ENCODE measurements at places on chromosomes 3 and 15.

DNA sequence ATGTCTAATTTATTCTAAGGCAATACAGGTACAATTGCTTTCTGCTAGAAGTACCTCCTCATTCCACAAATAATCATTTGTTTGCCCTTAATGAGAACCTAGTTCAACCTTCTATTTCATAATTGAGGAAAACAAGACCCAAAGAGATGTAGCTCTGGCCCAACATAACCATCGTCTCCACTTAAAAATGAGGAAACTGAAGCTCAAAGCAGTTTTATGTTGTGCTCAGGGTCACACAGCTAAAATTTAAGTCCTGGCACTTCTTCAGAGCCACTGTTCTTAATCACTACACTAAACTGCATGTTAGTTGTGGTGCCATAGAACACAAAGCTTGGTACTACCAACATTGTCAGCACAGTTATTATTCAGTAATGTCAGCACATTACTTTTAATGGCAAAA lies 108.0 kb downstream of the SERPINI1 start:
- DNase-seq: no peak

GRCh38 chr3:172061724-172062184 lies 22.4 kb downstream of the FNDC3B start:
- DNase-seq: no peak

DNA sequence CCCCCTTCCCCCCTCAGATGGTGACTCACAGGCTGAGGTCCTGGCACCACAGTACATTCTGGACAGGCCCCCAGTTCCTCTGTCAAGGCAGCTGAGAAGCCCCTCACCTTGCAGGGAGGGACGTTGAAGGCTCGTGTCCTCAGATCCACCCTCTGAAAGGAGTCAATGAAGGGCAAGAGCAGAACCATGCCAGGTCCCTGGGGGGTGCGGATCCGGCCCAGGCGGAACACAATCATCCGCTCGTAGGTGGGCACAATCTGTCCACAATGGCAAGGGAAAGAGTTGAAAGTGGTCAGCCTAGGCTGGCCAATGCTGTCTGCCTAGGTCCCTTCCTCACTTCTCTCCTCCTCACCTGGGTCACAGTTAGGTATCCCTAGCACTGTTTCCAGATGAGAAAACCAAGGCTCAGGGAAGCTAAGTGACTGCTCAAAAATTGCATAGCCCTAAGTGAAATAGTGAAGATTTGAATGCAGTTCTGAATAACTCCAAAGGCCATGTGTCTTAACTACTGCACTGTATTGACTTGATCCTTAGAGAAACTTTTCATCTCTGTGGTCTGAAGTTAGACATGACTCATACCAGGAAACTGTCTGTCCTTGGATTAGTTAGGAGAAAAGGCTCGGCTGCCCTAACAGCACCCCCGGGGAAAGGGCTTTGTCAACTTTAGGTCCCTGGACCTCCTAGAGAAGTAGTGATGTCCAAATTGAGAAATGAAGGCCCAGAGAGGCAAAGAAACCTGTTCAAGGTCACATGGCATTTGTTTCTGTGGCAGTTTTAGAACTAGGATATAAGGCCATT lies 2.9 kb downstream of the STOML1 start:
- no peak for DNase-seq

DNA sequence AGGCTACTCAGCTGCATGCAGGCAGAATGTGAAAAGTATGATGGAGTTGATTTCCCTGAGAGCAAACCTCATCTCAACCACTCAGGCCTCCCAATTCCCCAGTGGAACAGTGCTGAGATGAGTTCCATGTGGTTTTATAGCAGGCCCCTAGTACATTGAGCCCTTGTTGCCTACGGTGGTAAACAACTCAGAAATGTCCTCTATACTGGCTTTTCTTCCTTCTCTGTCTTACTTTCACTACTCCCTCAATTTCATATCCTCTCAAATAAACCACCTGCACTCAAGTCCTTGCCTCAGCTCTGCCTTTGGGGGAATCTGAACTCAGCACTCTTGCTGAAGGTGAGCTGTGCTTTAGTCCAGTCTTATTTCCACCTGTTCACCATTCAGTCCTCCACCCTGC lies 399.9 kb downstream of the PDCD6IP start:
- no peak for DNase-seq

GRCh38 chr3:107421170-107421792 lies 44.0 kb downstream of the CCDC54 start:
- peak; percentile 94 for DNase-seq

DNA sequence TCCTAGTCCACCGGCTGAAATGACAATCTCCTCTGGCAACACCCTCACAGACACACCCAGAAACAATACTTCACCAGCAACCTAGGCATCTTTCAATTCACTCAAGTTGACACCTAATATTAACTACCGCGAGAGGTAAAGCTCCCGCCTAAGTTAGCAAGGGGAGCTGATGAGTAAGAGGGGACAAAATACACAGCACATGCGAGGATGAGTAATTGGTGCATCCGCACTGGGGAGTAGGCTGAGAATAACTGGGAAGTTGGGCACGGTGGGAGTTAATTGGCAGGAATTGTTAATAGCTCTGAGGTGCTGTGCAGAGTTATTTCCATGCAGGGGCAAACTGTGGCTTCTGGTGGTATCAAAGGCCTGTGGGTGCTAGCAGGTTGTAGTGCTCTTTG lies 14.5 kb upstream of the PLD1 start:
- DNase-seq: no peak

DNA sequence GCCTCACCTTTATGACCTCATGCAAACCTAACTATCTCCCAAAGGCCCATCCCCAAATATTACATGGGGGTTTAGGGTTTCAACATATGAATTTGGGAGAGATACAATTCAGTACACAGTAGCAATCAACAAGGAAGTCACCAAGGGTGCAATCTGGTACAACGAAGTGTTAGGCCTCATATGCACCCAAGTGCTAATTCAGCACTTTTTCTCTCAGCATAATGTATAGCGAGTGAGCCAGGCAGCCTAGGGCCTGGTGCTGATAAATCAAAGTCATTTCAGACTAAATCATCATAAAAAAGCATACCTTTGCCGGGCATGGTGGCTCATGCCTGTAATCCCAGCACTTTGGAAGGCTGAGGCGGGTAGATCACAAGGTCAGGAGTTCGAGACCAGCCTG lies 11.7 kb upstream of the KBTBD8 start:
- no peak for DNase-seq

DNA sequence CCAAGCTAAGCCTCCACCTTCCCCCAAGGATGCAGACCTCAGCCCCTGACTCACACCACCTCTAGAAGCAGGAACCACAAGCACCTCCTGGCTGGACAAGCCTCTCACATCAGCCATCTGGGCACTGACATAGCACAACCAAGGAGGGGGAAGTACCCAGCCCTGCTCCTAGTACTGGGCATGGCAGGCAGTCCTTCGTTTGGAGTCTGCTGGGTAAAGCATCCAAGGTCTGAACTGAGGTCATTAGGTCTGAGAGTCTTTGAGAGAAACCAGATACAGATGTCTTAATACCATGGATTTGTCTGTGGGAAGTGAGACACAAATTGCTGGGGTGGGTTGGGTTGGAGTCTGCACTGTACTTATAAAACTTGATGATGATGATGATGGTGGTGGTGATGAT lies 61.8 kb downstream of the CCDC33 start:
- DNase-seq: no peak

- DNase-seq: no peak
Observed at GRCh38 chr3:50068134-50068533, 20.6 kb upstream of the RBM5 start.

DNA sequence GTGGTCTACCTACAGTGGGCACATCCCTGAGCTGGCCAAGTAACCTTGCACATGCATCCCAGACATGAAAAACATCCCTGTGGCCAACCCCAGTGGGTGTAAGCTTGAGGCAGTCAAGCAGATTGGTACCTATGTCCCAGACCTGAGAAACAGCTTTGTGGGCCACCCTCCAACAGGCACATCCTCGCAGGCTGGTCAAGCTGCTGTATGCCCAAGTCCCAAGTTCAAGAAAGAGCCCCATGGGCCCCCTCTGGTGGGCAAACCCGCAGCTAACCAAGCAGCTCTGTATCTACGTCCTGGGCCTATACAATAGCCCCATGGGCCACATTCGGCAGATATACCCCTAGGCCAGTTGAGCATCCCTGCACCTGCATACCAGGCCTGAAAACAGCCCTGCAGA lies 186.3 kb upstream of the GPR149 start:
- no peak for DNase-seq

- no peak for DNase-seq
Observed at GRCh38 chr3:42300013-42300412, 34.0 kb upstream of the CCK start.

DNA sequence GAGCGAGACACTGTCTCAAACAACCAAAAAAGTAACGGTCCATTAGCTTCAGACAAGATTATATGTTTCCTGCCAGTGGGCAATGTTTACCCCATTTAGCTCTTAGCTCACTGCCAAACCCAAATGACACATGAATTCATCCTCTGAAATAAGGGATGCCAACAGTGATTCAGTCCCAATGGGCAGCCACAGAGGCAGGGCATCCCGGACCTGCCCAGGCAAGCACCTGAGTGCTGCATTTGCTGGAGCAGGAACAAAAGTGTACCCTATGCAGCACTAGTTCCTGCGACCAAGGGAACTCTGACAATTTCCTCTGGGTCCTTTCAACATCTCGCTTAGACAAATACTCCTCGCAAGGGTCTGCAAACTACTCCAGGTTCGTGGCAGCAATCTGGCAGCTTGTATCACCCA lies 8.0 kb downstream of the IP6K2 start:
- DNase-seq: no peak

GRCh38 chr3:38347421-38348200 lies 1.0 kb downstream of the XYLB start:
- DNase-seq: no peak

GRCh38 chr3:12983319-12983718 lies 89.9 kb downstream of the IQSEC1 start:
- DNase-seq: no peak

DNA sequence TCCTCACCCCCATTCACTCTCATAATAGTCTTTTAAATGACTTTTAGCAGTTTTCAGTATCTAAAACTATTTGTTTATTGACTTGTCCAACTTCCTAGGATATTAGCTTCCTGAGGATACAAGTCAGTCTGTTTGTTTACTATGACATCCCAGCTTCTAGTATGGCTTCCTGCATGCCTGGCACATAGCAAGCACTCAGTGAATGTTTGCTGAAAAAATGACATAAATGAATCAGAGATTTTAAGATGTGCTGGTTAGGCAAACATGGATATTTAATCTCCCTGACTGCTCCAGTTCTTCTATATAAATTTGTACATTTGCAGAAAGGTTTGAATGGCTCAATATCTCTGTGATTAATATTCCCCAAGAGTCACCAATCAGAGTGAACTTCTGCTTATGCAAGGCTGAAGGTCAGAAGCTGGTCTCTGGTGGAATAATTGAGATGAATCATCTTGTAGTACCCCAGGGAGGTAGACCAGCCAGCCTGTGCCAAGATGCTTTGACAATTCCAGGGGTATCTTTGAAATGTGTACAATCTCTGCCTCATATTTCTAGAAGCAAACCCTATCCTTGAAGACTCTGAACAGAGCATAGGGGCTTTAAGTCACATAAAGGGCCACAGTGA lies 219.0 kb upstream of the LMCD1 start:
- no peak for DNase-seq

- no peak for DNase-seq
Observed at GRCh38 chr3:194503081-194503531, 16.3 kb upstream of the ATP13A3 start.

GRCh38 chr15:38888701-38889221 lies 324.1 kb upstream of the RASGRP1 start:
- no peak for DNase-seq

DNA sequence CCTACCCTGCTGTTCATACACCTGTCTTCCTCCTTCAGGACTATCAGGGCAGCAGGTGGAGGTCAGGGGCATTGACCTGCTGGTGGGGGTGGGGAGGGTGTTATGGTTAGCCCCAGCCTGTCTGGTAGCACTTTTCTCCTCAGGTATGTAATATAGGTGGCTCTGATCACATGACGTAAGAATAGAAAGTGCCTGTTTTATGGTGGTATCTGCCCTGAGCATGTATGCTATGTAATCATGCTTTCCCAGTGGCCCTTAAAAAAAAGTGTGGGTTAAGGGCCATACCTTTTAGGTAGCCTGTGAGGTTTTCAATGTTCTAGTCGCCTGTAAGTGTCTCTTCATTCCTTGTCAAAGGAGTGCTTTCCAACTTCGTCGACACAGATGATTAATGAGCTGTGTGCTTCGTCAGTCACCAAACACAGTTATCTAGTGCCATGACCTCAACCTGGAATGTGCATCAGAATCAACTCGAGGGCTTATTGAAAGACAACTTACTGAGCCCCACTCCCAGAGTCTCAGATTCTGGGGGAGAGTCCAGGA lies 86.3 kb downstream of the KLHL25 start:
- DNase-seq: no peak

DNA sequence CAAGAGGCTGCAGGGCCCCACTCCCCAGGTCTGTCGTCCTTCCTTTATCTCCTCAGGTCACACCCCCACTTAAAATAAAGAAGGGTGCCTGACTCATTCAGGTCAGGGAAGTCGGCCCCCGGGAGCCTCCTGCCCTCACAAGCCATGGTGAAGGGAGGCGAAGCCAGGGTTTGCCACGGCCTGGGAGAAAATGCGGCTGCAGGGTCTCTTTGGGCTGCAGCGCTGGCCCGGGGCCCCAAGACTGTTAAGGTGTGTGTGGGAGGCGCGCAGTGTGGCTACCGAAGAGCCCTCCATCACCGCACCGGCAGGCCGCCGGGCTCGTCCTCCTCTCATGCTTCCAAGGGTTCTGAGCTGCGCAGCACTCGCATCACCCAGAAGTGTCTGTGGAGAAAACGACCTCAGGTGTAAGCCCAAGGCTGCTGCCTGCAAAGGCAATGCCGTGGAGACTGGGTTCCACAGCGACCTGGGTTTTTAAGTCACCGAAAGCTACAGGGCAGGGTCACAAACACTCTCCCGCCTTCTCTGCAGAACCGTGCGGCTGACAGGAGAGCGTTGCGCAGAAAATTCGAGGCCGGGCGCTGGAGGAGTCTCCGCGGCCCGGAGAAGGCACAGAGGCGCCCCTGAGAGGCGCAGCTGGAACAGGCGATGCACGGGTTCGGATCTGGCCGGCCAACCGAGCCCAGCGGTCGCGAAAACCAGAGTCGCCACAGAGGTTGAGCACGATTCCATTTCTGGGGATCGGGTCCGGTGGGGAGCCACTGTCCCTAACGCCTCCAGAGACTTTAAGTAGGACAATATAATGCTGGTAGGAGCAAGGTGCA lies 8.7 kb downstream of the FOXL2 start:
- no peak for DNase-seq

GRCh38 chr3:48208076-48208475 lies 15.2 kb upstream of the CAMP start:
- no peak for DNase-seq

GRCh38 chr3:47323431-47324277 lies 40.9 kb downstream of the KLHL18 start:
- no peak for DNase-seq

DNA sequence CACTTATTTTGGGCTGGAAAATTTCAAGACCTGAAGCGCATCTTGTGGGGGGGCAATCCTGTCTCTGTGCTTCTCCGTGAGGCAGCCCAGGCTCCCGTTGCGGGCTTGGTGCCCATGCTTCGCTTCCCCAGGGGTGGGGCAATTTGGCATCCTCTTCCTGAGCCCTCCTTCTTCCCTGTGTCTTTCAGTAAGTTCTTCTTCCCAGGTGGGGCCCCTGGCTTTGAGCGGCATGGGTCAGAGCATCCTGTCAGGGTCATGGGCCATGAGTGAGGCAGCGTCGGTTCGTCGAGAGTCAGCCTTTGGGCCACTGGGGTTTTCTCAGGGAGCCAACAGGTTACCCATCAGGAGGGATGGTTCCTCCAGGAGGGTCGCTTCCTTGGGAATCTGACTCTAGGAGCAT lies 200.7 kb downstream of the UBE3A start:
- no peak for DNase-seq
